ENCODE measurements at places on chromosomes 12 and 14.

DNA sequence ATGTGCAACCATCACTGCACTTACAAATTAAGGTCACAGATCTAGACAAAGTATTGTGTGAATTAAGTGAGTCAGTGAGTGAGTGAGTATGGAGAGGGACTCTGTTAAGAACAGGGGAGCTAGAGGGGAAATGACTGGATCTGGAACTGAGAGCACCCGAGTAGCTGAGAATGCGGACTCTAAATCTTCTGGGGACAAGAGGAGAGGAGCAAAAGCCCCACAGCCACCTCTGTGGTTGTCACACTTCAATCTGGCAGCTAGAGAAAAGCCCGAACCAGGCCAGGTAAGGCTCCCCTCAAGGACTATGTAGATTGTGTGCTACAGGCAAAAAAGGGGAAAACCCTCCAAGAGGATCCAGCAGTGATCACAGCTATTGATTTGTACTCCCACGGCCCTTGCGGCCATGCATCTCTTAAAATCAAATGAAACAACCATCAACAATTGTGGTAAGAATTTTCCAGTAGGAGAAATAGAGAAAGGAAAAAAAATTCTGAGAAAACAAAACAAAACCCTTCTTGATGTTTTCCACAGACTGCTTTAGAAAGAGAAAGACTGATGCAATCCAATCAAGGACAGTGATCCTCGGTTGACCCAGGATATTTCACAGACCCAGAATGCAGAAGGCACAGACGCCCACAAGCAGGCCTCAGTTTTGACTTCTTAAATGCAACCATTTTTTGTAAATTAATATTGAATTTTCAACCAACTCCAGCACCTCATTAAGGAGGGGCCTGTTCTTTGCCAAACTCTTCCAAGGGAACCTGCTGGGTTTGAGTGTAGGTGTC, 109.6 kb downstream of the SLC38A6 start:
- DNase-seq, result no peak

DNA sequence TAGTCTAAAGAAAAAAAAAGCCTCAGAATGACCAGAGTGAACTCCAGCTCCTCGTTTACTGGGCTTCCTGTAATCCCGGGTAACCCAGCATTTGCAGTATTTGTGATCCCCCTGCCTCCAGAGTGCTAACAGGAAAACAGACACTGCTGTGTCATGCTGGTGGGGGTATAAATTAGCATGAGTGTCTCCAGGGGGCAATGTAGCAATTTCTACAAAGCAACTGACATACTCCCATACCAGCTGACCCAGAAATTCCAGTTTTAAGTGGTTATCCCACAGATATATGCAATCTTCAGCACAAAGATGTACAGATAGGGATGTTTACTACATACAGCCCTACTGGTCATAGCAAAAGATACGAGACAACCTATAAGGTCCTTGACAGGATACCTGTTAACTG, 18.8 kb downstream of the TTC7B start:
- no peak for DNase-seq

GRCh38 chr14:78509516-78509915, 339.3 kb downstream of the NRXN3 start:
- DNase-seq, result no peak

DNA sequence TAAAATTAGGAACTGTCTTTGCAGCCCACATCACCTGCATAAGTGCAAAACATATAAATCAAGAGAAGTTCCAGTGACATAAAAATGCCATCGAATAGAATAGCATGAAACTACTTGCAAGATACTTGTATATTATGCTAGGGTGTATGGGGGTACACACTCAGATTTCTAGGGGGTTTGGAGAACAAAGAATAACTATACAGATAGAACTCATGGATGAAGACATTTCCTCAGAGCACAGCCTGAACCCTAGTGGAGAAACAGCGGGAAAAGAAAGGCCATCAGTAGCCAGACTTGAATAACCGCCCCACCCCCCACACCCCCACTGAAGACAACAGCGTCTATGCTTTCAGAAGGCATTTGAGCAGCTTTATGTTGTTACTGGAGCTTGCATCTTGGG, 425.8 kb downstream of the NPAS3 start:
- DNase-seq, result no peak

GRCh38 chr14:103204852-103205540, 81.7 kb downstream of the TNFAIP2 start:
- DNase-seq, result no peak

DNA sequence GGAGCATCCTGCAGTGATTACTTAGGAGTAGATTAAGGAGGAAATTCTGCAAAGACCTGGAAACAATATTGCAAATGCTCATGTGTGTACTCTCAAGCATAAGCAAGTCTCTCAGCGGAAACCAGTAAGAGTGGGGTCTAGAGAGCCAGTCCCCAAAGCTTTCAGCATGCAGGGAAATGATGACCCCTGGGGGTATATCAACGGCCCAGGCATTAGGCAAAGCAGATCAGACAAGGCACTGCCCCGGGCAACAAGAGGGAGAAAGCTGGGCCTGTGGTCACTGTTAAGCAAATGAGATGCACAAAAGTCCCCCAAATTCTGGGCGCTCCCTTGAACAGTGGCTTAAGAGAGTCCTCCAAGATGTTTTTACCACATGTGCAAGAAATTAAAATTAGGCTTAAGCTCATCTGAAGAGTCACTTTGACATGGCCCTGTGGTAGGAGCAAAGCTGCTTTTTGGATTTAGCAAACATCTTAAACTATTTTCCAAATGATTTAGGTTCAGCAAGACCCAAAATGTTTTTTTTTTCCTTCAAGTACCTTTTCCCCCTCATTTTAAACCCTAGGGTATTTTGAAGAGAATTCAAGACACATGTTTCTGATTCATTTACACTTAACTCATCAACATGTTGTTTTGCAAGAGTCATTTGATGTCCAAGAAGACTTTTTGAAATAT, 457.1 kb upstream of the TBX3 start:
- no peak for DNase-seq

GRCh38 chr12:80681-81190, 14.2 kb downstream of the IQSEC3 start:
- no peak for DNase-seq

DNA sequence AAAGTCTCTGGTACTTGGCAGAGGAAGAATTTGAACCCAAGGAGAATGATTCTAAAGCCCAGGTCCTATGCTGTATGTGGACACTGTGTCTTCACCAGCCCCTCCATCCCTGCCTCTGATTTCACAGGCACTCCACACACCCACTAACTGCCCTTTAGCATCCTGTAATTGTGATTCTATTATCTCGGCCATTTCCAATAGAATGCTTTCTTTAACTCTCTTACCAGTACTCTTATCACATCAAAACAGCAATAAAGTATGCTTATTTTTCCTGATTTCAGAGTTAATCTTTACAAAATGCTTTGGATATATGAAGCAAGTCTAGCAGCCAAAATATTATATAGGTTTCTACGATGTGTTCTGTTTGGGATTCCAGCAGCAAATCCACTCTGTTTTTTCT, 37.9 kb upstream of the BTG1 start:
- no peak for DNase-seq

All from left hindlimb (tissue), 1 donor.